Activated T-helper 9 cell treated with anti-CD3 and anti-CD28 coated beads, Interleukin-2, amount 50 U/mL, for 16 hours (primary cell): ENCODE measurements at places on chromosomes 13 and 19.

- DNase-seq: no peak
Measured at GRCh38 chr13:100512422-100512821, 76.2 kb downstream of the GGACT start.

DNA sequence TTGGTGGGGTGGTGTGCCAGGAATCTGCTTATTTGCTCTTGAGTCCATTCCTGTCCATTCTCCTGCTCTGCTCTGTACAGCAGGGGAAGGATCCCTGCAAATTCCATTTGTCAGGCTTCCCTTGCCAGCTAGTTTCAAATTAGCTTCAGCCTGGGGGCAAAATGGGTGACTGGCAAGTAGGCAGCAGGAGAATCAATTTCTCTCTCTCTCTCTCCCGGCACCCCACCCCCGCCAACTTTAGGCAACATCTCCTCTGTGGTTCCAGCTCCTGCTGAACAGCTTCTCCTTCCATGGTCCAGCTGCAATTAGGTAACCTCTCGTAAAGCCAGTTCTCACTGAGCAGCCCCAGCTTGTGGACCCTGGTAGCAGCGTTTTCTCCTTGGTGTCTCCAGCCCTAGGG, 6.7 kb upstream of the MYCBP2 start:
- no peak for DNase-seq

DNA sequence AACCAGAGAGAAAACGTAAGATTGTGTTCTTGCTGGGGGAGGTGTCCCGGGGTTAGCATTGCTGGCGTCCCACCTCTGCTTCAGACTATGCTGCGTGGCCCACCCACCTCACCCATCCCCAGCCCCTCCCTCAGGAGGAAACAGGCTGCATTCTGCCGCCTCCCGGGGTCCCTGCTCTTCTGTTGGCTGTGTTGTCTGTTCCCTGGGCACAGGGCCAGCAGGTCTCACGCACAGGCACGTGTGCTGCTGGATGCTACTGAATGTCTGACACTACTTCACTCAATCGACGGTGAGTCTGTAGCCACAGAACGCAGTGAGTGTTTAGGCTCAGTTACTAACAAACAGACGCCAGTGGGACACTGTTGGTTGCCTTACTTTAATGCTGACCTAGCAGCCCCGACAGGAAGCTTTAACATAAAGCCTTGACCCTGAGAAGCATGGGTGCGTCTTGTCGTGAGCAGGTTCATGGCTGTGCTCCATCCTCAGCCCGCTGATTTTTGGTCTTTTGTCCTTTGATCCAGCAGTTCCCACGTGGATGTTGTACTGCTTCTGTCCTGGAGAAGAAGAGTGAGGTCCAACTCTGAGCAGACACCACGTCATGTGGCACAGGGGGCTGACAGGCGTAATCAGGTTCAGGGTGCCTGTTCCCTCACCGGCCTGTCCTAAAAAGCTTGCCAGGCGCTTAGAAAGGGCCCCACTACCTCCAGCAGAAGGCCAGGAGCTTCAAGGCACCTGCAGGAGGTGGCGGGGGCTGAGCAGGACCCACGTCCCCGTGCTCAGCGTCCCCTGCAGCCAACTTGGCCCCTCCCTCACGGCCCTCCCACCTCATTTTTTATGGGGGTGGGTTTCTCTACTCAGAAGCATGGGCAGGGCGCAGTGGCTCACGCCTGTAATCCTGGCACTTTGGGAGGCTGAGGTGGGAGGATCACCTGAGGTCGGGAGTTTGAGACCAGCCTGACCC, 26.0 kb downstream of the NAXD start:
- no peak for DNase-seq

DNA sequence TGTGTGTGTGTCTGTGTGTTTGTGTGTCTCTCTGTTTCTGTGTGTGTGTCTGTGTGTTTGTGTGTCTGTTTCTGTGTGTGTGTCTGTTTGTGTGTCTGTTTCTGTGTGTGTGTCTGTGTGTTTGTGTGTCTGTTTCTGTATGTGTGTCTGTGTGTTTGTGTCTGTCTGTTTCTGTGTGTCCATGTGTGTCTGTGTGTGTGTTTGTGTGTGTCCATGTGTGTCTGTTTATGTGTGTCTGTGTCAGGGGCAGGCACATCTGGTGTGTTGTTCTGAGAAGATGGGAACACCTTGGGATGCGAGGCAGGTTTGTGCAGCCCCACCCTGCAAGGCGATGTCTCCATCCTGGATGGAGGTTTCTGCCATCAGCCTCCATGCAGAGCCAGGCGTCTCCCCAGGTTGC, 275.8 kb upstream of the SOX1 start:
- DNase-seq: no peak

- no peak for DNase-seq
Measured at GRCh38 chr13:87042946-87043345, 628.2 kb upstream of the SLITRK5 start.

- DNase-seq: no peak
Measured at GRCh38 chr19:29487432-29487831, 38.4 kb upstream of the VSTM2B start.

- no peak for DNase-seq
Measured at GRCh38 chr13:88887045-88887662, 1216.0 kb downstream of the SLITRK5 start.

DNA sequence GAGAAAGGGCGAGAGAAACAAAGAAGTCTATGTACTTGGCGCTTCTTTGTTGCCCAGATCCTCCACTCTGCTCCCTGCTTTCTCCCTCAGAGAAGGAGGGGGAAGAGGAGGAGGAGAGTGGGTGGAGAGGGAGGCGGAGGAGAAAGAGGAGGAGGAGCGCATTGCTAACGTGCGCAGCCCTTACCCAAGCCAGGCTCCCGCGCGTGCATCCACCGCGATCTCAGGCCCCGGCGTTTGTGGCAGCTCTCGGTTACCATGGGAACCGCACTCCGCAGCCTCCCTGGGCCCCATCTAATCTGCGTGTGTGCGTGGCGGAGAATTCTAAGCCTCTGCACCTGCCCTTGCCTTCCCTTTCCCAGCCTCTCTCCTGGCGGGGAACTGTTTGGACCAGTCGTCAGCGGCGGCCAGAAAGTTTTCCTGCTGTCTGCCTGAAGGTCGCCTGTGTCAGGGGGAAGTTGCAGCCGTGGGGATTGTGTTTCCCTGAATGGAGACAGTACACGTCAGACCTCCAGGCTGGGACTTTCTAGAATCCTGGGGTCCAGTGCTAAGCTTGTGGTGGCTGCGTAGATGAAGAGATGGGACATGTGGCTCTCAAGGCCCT, at the start of gene ERICH6B:
Gene ERICH6B, minus strand, starts transcription at position 239 of the 601 bp plus-strand sequence. CDS start 18,734 bp downstream, outside the sequence.
- no peak for DNase-seq

GRCh38 chr13:30774214-30774730, 38.9 kb downstream of the ALOX5AP start:
- no peak for DNase-seq

- DNase-seq: no peak
Measured at GRCh38 chr19:42129399-42130253, 2.6 kb downstream of the POU2F2 start.

DNA sequence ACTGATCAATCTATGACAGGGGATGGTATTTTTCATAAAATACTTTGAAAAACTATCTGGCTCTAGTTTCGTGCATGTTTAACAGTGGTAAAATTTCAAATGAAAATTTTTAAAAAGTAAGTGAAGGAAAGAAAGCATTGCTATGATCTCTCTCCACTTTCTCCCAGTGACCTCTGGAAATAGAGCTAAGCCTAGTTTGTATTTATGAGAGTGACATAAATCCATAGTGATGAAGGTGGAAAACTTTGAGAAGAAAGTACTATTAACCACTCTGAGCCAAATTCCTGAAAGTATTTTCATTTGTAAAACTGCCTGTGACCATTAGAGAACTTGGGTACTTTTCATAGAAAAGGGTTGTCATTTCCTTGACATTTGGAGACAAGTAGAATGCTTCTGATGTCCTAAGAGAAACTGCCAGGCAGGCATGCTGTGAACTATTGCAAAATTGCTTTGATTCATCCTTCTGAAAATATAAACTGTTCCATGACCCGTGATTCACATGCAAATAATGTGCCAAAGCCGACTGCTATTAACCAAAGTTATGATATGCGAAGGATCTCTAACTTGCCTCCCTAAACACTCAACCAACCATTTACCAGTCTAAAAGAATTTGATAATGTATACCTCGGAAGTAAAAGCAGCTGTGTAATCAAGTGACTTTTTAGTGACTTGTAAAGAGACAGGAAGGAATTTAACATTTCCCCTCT, 133.2 kb downstream of the VWA8 start:
- no peak for DNase-seq

DNA sequence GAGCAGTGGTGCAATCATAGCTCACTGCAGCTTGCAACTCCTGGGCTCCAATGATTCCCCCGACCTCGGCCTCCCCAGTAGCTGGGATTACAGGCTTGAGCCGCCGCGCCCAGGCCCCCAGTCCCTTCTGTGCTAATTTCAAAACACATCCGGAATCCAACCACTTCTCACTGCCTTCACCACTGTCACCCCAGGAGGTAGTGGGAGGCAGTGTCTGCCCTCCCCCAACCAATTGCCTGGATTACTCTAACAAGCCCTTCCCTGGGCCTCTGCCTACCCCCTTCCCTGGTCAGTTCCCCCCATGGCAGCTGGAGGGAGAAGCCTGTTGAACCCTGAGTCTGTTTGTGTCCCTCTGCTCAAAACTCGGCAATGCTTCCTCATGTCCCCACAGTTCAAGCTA, 2.3 kb downstream of the PRAM1 start:
- no peak for DNase-seq

- no peak for DNase-seq
Measured at GRCh38 chr19:43485951-43486350, 18.6 kb downstream of the PHLDB3 start.
